Stimulated activated CD8-positive, alpha-beta memory T cell treated with anti-CD3 and anti-CD28 coated beads, Interleukin-15, amount 100 ng/mL, for 24 hours (primary cell): ENCODE measurements at places on chromosomes 5 and 9.

- no peak for DNase-seq
Observed at GRCh38 chr9:2270565-2270964, 255.4 kb downstream of the SMARCA2 start.

- no peak for DNase-seq
Observed at GRCh38 chr9:12085399-12085798, 607.8 kb upstream of the TYRP1 start.

- no peak for DNase-seq
Observed at GRCh38 chr5:96761618-96762017, 46.1 kb downstream of the ERAP1 start.

- DNase-seq, result no peak
Observed at GRCh38 chr5:170120576-170120975, 14.9 kb downstream of the FOXI1 start.

DNA sequence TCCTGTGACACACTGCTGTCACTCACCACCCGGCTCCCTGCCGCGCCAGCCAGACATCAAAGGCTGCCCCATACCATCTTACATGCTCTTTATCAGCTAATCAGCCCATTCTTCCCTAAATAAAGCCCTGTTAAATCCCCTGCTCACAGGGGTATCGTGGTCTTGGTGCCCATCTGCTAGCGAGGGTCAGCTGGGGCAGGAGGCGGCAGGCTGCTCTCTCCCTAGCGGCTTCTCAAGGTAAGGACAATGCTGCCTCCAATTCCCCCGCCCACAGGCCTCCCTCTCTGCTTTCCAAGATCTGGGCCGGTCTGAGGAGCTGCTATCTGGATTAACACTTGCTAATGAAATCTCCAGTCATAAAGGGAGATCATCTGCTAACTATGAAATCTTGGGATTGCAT, 26.8 kb downstream of the BARHL1 start:
- DNase-seq, result no peak

- no peak for DNase-seq
Observed at GRCh38 chr9:27352457-27353165, 55.7 kb upstream of the EQTN start.

DNA sequence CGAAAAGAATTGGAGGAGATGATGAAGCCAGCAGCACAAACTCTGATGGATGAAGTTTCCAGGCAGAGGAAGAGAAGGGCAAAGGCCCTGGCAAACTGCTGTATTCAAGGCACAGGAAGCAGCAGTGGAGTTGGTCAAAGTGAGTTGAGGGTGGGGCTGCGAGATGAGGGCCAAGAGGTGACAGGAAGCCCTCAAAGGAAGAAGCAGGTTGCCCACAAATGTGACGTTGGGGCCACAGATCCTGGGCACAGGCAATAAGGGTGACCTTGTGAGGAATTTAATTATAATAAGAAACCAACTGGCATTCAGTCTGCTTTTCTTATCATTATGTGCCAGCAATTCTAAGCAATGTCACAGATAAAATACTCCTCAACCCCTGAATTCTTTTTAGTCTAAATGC, 261.8 kb downstream of the CTNND2 start:
- DNase-seq, result no peak

DNA sequence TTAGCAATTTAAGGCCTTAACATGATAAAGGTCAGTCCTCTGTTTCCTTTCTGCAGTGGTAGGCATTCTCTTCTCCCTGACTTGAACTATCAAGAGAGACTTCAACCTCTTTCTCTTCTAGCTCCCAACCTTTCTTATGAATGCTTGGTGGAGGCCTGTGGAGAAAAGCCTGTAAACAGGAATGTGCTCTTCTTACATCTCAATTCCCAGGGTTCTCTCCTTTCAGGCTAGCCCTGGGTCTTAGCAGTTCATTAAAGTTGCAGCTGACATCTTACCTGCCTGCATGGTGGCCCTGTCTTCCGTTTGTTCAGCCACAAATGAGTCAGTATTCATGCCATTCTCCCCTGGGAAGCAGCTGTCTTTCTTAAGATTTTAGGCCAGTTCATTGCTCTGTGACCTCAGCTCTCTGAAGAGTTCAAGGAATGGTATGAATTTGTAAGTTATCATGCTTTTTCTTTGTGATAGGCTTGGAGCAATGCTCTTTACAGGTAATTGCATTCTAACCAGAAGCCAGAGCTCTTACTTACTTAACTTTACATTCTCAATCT, 77.8 kb downstream of the ADCY2 start:
- no peak for DNase-seq

- no peak for DNase-seq
Observed at GRCh38 chr5:29161399-29162291, 2031.8 kb upstream of the CDH6 start.

GRCh38 chr5:130385656-130386055, 481.4 kb downstream of the CHSY3 start:
- no peak for DNase-seq

GRCh38 chr9:20070336-20070735, 281.5 kb upstream of the SLC24A2 start:
- no peak for DNase-seq

DNA sequence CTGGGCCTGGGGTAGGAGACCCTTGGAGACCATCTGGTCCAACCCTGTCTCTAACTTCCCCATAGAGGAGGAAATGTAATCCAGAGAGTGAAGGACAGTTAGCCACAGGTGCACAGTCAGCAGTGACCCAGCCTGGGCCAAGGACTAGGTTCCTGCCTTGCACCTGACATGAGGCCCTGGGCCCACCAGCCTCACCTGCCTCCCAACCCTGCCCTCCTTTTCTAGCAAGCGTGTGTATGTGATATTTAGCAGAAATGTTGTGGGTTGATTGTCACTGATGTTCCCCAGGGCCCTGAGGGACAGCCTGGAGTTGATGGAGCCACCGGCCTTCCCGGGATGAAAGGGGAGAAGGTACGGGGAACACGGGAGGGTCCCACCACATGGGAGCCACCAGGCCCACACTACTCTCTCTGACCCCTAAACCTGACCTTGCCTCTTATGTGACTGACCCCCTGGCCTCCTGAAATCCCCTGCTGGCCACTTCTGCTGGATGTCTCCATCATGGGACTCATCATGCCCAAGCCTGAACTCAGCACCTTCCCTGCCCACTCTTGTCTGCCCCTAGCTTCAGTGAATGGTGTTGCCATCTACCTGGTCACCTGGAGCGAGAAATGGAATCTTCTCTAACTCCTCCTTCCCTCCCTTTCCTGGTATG, 79.2 kb upstream of the TGFBR1 start:
- DNase-seq, result no peak

GRCh38 chr5:170204202-170204601, 28.6 kb upstream of the C5orf58 start:
- no peak for DNase-seq

GRCh38 chr5:126445502-126446174, 22.4 kb downstream of the GRAMD2B start:
- no peak for DNase-seq

DNA sequence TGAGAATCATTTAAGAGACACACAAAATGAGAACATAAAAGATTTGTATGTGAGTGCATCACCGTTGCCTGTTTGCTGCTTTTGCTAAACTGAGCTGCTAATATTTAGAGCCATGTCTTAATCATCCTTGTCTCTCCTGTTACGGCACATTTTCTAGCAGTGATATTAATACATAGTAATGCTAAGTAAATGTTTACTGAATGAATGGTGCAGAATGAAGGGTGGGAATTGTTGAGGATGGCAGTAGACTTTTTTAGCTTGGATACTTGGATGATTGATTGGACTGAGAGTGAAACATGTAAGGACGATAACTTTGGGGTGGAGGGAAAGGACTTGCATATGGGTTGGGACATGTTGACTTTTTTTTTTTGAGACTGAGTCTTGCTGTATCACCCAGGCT, 102.3 kb upstream of the ABCA1 start:
- DNase-seq, result no peak

DNA sequence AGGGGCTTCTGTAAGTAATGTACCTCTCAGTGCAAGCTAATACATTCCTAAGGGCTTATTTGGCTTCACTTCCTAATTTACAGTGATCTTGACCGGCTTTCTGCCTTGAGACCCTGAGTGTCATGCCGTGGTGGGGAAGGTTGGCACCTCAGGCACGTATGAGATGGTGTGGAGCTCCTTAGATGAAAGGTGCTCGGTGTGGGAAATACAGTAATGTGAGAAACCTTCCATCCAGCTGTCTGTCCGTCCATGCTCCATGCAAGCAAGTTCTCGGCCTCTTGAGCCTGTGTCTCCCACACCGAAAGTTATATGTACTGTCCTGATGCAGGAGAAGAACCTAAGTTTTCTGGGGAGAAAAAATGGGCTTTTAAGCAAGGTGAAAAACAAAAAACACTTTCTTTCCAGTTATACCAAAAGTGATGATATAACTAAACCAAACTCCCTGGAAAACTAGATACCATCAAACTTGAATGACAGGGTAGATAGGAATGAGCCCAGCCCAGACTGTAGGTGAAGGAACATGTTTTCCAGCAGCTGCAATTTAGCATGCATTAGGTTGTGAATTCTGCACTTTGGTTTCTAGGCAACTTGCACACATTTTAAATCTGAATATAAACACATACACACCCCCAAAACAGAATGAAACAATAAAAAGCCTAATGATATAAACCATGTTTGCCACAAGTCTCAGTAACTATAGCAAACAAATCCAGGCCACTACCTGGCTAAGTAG, 279.6 kb downstream of the FANCC start:
- no peak for DNase-seq

- DNase-seq, result peak; percentile 6
Observed at GRCh38 chr9:130444565-130445221, at the start of gene ASS1. Gene ASS1, plus strand, starts transcription at chr9:130444961. Its CDS starts 7,268 bp downstream, at chr9:130452229.

DNA sequence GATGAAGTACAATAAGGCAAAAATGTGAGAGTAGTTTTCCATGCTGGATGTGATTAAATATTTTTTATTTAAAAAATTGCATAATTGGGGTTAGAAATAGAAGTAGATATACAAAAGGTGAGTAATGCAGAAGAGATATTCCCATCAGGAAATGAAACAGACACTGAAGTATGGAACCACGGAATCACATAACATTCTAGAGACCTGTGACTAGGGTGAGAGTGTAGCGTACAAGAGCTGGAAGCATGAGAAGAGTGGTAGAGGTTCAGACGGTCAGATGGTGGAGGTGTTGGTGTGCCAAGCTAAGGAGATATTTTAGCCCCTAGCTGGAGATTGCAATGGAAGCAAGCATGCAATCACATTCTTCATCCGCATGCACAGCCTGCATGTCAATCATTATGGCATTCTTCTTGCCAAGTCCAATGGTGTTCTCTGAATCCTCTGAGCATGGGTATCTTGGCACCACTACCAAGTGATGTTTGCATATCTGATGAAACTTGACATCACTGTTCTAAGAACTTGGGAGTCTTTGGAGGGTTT, 587.8 kb downstream of the PSAT1 start:
- DNase-seq, result no peak

DNA sequence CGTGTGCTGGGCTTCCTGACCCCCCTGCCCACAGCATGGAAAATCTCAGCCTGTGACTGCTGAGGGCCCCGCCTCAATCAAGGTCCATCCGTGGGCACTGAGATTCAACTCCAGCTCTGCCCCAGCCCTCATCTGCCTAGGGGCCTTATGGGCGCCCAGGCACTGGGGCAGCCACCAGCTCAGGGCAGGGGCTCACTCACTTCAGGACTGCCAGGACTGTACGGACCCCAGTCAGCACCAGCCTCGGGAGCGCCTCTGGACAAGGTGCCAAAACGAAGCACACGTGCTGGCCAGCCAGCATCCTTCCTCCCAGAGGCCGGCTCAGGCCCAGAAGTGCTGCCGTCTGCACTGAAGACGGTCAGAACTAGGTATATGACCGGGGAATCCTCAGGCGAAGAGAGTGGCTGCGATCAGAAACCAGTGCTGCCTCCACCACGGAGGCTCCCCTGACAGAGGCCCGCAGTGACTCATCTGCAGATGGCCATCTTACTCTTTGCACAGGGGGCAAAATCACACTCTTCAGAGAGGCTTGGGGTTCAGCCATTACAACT, 19.6 kb downstream of the CLPTM1L start:
- DNase-seq, result no peak

- DNase-seq, result no peak
Observed at GRCh38 chr5:41843456-41844370, 26.5 kb downstream of the OXCT1 start.

DNA sequence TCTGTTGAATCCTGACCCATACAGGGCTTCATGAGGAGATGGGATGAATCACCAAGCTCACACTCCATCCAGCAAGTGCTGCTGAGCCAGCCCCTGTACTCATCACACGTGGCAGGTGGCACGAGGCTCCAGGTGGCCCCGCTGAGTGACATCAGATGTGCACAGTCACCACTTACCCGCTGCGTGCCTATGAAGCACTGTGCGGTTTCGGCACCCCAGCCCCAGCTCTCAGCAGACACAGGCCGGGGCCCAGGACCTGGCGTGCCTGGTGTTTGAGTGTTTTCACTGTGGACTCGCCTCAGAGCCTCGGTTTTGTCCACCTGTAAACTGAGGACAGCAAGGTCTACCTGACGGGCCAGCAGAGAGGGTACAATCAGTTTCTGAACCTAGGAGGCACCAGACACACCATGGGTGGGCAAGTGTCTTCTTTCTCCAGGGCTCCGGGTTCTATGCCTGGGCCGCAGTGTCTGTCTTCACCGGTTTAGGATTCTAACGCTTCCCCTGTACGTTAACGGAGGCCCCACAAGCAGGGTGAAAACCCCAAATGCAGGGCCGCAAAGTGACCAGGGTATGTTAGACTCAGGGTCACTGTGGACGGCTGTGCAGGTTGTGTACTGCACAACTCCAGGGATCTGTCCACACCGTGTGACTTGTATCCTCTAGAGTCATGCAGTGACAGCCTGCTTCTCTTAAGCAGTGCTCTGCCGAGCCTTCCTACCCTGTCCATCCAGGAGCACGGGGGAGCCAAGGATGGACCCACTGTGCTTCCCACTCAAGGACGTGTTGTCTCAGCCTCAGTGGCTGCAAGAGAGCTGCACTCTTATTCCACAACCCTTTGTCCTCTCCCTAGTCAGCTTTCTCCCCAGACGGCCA, 44.3 kb upstream of the COL5A1 start:
- DNase-seq, result no peak

- DNase-seq, result no peak
Observed at GRCh38 chr5:125036494-125036893, 290.1 kb upstream of the ZNF608 start.
